ENCODE measurements at places on chromosomes 12 and 14.
A peak's percentile ranks its signal among the peaks of the same experiment; 100 is the strongest.

- no peak for DNase-seq
These were observed 87.9 kb upstream of the AVPR1A start for GRCh38 chr12:63238892-63239291.

DNA sequence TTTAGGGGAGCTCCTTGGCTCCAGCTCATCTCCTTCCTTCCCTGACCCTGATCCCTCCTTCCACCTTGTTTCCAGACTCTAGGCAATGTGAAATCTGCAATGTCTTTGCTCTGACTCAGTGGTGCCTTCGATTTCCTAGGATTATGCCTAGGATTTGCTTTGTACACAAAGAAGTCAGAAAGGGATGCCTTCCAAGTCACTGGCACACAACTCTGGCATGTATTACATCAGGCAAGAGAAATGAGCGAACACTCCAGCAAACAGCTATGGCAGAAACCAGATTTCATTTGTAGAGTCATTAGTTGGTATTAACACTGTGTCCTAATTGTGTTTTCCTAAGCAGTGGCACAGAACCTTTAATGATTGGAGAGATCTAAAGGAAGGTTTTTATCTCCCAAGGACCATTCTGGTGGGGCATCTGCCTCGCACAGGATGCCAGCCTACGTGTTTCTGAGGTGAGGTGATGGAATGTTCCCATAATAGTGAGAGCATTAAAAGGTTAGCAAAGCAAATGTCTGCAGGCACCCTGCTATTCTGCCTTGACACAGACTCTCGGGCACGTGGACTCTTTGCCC lies 84.9 kb downstream of the WSCD2 start:
- no peak for DNase-seq

DNA sequence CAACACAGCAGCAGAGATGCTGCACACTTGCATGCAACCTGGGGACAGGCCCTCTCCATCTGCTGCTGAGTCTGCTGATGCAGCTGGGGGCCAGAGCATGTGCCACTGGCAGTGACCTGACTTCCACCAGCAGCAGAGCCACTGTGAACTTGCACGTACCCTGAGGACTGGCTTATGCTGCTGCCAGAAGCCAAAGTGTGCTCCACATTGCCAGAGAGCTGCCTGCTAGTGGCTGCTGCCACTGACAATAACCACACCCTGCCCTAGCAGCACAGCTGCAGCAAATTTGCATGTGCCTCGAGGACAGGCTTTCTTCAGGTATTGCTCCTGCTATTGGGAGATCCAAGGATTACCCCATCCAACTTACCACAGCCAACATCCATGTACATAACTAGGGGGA lies 4.5 kb upstream of the PRR4 start:
- no peak for DNase-seq

GRCh38 chr14:89603938-89604480 lies 187.0 kb upstream of the FOXN3 start:
- DNase-seq, result no peak

GRCh38 chr14:104966981-104967385 lies 11.2 kb downstream of the AHNAK2 start:
- no peak for DNase-seq

- DNase-seq, result no peak
These were observed 21.6 kb upstream of the CHFR start for GRCh38 chr12:132909030-132909368.

DNA sequence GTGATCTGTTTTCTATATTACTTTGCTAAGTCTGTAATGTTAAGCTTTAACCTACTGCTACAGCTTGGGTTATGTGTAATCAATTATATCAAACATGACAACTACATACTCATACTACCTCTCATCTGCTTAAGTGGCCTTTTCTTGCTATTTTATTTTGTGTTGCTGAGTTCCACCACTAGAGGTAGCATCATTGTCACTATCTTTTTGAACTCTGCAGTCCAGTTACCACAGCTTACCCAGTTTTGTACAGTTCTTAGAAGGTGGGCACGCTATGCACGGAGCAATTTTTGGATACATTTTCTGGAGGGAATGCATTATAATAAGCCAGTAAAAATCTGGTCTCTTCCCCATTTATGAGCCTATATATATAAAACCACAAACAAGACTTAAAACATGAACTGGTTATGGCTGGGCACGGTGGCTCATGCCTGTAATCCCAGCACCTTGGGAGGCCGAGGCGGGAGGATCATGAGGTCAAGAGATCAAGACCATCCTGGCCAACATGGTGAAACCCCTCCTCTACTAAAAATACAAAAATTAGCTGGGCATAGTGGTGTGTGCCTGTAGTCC lies 48.5 kb downstream of the SAV1 start:
- peak; percentile 40 for DNase-seq

DNA sequence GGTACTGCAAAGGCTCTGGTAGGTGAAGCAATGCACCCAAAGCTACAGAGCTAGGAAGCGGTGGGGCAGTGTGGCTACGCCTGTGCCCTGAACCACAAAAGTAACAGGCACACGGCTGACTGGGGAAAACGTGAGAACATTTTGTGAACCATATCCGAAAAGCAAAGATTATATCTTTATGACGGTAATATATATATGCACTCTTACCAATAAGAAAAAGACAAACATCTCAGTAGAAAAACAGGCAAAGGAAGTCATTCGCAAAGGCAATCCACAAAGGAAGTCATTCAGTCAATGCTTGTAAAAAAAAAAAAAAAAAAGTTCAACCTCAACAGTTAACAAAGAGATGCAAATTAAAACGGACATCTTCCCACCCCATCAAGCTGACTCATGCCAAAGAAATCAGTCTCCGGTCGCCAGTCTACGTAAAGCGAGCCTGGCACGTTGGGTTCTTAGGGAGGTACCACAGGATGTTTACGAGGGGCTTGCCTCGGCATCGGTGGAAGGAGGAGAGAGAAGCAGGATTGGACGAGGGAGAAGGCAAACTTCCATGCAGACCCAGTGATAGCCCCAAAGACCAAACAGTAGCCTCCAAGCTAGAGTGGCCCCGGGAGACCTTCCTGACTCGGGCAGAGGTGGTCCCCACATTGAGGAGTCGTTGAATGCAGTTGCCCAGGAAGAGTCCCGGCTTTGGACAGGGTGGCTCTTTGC lies 39.4 kb upstream of the PPP2R5C start:
- no peak for DNase-seq

- DNase-seq, result no peak
These were observed 10.7 kb downstream of the PCNX4 start for GRCh38 chr14:60102389-60102788.

- DNase-seq, result no peak
These were observed 350.1 kb downstream of the NELL2 start for GRCh38 chr12:44525806-44526654.

GRCh38 chr14:65354131-65354530 lies 58.4 kb upstream of the FUT8 start:
- DNase-seq, result no peak

- DNase-seq, result no peak
These were observed 114.9 kb downstream of the PDZRN4 start for GRCh38 chr12:41302979-41303403.

- DNase-seq, result no peak
These were observed 194.2 kb upstream of the ABCD2 start for GRCh38 chr12:39813776-39814175.

GRCh38 chr12:1845886-1846285 lies 25.5 kb downstream of the LRTM2 start:
- no peak for DNase-seq

GRCh38 chr12:131132118-131132892 lies 178.6 kb downstream of the ADGRD1 start:
- peak; percentile 14 for DNase-seq

DNA sequence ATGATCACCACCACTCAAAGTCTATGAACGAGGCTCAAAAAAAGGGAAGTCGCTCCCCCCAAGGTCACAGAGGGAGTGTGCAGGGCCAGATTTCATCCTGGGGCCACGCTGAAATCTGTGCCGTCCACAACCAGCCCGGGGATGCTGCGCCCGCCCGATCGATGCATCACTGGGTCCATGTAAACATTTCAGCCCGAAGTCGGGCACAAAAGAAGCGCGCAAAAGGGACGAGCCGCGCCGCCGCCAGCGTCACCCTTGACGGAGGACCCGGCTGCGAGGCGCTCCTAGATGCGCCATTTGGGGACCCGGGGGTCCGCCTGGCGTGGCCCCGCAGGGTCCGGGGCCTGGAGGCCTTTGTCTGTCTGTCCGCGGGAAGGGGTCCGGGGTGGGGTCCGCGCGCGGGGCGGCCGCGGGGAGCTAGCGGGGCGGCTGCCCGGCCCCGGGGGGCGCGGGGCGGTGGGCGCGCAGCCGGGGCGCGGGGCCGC lies 503 bp downstream of the FBXO21 start:
- DNase-seq, result peak; percentile 40
